ENCODE measurements at places on chromosomes 5 and 9.

DNA sequence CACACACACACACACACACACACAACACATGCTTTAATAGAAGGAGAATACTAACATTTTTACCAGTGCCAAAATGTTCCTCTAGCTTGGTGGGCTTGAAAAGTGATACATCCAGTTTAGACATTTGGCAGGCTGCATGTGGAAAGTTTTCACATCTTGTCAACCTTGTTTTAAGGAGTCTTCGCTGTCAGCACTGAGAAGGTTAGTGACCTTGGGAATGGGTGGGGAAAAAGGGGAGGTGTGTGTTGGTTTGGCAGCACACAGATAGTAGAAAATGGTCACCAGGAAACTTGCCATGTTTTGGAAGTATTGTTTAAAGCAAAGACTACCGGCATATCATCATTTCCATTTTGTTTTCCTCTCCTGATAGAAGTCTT, 346.5 kb upstream of the ADAMTSL1 start:
- no peak for DNase-seq

DNA sequence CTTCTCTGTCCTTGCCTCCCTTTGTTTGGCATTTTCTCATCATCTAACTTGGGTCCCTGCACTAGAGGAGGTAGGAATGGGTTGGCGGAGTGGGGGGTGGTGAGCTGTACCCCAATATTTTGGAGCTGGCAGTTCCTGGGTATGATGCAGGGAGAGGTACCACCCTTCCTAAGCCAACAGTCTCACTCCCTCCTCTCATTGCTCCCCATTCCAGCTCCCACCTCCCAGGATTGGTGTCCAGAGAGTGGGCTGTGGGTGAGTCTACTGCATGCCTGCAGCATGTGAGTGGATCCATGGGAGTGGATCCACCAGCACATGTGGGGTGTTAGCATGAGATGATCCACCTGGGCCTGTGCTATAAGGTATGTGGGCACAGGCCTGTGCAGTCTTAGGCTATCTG, 22.2 kb upstream of the MYORG start:
- DNase-seq = no peak

GRCh38 chr9:128092199-128092977, 24.4 kb downstream of the SLC25A25 start:
- DNase-seq = no peak

DNA sequence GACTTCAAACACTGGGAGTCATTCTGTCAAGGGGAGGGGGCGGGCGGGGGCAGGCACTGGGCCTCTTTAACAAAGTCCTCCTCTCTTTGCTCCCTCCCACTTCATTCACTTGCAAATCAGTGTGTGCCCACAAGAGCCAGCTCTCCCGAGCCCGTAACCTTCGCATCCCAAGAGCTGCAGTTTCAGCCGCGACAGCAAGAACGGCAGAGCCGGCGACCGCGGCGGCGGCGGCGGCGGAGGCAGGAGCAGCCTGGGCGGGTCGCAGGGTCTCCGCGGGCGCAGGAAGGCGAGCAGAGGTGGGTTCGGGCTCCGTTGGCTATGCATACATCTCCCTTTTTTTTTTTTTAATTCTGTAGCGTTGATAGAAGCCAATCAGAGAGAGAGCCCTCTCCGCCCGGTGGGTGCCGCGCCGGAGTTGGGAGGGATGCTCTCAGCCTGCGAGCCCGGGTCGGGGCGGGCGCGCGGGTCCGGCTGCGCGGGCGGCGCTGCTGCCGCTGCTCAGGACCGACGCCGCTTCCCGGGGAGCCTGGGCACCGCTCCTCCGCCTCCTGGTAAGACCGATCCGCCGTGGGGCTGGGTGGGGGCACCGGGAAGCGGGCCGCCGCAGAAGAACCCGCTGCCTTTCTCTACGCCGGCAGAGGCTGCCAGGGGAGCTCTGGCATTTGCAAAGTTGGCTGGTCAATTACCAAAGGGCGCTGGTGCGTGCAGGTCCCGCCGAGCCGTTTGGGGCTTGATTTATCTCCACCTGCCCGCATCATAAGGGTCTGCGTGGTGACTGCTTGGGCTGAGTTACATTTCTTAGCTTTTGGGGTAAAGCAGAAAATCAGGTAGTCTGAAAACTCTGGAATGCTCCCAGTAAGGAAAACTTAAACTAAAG, at the start of gene CDH6:
Gene CDH6 (plus strand): TSS at position 96 of the 877 bp plus-strand sequence. CDS start 73,788 bp downstream, outside the sequence.
- DNase-seq = no peak

- no peak for DNase-seq
Measured at GRCh38 chr9:104915049-104915448, 12.9 kb downstream of the ABCA1 start.

DNA sequence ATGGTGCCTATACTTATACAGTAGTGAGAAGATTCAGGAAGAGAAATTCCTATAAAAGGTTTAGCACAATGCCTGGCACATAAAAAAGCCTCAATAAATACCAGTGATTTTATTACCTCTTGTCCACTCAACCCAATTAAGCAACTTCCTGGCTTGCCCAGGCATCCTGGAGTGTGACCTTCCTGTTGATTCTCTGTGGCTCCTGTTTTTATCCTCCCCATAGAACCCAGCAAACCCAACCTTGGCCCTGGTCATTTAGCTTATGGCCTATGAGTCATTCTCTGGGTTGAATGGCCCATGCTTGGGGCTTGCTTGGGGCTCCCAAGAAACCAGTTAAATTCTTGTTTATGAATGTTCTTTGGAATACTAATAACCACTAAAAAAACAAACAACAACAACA, 21.4 kb upstream of the SPARC start:
- DNase-seq = peak; percentile 35

GRCh38 chr5:58486290-58486689, 4.9 kb upstream of the GAPT start:
- no peak for DNase-seq

DNA sequence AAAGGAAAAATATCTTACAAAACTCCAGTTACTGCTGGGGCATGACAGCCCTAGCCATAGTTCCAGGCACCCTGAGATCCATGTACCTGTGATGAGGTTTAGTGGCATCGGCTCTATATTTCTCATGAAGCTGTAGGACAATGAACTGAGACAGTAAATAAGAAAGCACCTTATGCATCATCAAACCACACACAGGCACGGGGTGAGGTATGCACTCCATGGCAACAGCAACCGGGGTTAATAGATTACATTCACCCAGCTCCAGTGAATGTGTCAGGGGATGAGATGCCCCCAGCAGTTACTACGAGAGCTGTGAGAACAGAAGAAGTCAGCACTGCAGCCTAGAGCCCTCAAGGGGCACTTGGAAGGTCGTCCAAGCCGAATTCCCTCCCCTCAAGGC, 162.0 kb upstream of the S1PR3 start:
- no peak for DNase-seq

DNA sequence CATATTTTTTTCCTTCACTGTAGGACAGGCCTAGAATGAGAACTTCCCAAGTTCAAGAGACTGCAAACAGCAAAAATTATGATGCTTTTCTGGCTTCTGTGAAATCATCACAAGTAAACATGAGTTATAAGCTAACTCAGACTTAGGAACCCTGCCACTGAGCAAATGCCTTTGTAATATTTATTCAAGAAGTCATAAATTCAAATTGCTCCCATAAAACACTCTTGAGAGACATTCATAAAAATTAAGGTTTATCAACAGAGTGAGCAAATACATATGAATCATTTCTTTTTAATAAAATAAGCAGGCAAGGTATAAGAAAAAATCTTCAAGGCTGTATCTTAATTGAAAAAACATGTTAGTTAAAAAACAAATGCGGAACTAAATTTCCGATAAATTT, 124.2 kb downstream of the GNA14 start:
- DNase-seq = no peak

GRCh38 chr5:42811591-42812446, at the start of gene SELENOP:
Gene SELENOP (minus strand): TSS chr5:42811892. CDS start chr5:42808353, 3,539 bp downstream.
- peak; percentile 7 for DNase-seq
